ENCODE measurements at places on chromosomes 1 and 21.

DNA sequence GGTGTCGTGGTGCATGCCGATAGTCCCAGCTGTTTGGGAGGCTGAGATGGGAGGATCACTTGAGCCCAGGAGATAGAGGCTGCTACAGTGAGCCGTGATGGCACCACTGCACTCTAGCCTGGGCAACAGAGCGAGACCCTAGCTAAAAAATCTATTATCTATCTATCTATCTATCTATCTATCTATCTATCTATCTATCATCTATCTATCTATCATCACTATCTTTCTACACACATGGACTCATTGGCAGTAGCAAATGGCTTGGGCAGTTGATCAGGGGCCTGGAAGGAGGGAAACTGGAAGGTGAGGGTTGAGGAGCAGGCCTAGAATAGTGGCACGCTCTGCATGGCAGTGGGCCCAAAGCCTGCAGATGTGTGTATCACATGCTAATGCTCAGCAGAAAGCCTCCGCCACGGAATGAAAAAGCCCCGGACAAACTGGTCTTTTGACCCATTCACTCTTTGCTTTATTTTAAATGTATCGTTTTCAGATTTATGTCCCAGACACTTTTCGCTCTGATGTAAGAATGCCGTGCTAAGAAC lies 7.3 kb upstream of the HUNK start:
- no peak for DNase-seq

DNA sequence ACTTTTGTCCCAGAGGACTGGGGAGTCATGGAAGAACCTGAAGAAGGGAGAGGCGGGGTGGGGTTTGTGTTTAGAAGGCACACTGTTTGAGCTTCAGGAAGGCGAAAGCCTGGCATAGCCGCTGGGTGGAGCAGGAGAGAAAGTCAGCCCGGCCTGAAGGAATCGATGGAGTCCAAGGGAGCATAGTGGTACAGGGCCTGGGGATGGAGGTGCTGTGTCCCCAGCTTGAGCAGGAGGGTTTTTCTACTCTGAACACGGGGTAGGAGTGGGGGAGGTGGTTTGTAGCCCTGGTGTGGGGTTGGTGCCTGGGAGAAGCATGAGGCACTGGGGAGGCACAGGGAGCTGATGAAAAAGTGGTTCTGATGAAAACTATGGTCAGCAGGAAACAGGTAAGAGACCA lies 4.7 kb upstream of the CCDC24 start:
- no peak for DNase-seq

GRCh38 chr1:181117648-181118449 lies 29.3 kb downstream of the IER5 start:
- DNase-seq = no peak

GRCh38 chr1:14778898-14779865 lies 180.7 kb downstream of the KAZN start:
- DNase-seq = peak; percentile 48

DNA sequence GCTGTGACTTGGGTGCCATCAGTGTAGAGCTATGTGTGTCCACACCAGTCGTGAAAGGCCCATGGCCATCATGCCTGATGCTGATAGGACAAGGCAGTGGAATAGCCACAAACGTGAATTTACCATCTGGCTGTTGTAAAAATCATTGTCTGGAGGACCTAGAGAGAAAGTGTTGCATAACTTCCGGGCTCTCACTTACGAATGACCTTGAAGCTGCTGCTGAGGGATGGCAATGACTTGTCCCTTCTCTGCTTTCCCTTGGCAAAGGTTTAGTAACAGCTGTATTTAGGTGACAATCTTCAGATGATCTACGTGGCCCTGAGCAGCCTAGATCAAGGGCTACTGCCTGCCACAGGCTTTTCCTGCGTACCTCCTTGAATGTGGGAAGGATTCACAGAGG lies 5.8 kb downstream of the ATP1B1 start:
- DNase-seq = no peak

DNA sequence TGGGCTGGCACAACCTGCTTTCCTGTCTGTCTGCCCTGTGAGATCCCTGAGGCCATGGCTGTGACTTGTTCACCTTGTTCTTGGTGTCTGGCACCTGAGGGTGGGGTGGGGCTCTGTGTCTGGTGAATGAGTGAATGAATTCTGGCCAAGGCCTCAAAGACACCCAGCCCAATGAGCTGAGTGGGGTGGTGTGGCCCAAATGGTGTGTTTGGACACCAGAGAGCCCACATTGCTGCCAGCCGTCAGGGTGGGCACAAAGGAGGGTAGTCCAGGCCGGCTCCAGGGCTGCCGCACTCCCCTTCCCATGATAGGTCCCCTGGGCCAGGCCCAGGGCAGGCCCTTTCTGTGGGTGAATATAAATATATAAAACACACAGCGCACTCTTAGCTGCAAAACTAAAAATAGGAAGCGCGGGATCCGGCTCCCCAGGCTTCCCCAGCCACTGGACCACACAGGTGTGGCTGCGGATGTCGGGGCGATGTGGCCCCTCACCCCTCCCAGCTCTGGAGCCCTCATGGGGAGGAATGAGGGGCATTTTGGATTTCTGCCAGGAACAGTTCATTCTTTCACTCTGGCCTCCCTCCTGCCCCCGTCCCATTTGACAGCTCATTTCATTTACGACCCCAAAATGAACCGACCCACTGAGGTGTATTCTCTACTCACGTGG lies 33.3 kb downstream of the RUNX3 start:
- DNase-seq = no peak

DNA sequence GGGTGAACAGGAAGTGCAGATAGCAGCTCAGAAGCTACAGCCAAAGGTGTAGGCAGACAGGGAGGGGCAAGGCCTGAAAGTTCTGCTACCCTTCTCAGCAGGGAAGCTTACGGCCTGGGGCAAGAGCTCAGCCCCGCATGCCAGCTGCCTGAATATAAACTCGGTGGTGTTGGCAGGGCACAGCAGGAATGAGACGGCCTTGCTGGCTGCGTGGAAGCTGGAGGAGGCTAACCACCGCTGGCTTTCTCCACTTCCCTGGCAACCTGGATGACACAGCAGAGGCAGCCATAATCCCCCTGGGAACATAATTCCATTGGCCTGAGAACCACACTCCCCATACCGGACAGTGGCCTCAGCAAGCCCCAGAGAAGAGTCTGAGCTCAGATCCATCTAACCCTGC lies 81.9 kb upstream of the PRRC2C start:
- DNase-seq = no peak
